Right ventricle myocardium inferior (tissue), 1 donor: ENCODE measurements at places on chromosomes 7 and 10. TPM values are rescaled to one million over a fixed set of nuclear protein-coding genes. Genes with fewer than 3 reads are reported as not detected.

The CFAP58 gene
- total RNA-seq = 1.1 TPM

The CPA2 gene
- not detected for total RNA-seq

The TSPAN33 gene
- total RNA-seq = 14.9 TPM

The MRC1 gene
- 38.3 TPM for total RNA-seq

The OPN1SW gene
- not detected for total RNA-seq

The UCN3 gene
- not detected for total RNA-seq

The AKR1C2 gene
- total RNA-seq = 29.7 TPM

The PNLIP gene
- total RNA-seq = not detected

The ZDHHC16 gene
- total RNA-seq = 19.1 TPM

The RSU1 gene
- 56.1 TPM for total RNA-seq

The GSTO2 gene
- total RNA-seq = 0.70 TPM

The IFIT1 gene
- 36.0 TPM for total RNA-seq
